Stimulated activated CD4-positive, alpha-beta T cell treated with anti-CD3 and anti-CD28 coated beads, Interleukin-12 subunit alpha, Interleukin-12 subunit beta, amount 100 ng/mL, for 48 hours (primary cell): ENCODE measurements at places on chromosomes 2 and 18.

DNA sequence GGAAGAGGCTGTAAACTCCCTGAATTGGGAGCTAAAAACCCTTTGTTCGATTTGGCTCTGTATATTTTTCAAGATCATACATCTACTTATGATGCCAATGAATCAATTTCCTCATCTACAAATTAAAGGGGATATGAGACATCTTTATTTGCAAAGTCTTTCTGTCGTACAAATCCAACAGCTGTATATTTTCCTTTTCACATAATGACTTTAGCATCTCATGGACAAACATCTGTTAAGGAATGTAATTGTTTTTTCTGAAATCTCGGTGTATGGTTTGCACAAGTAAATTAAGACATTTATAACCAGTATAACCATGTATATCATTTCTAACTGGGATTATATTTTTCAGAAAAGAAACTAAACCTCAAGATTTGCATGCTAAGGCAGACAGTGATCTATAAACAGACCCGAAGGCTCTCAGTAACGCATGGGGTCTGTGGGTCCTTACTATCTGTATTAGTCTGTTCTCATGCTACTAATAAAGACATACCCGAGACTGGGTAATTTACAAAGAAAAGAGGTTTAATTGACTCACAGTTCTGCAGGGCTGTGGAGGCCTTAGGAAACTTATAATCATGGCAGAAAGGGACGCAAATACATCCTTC lies 130.8 kb downstream of the SLC8A1 start:
- no peak for DNase-seq

DNA sequence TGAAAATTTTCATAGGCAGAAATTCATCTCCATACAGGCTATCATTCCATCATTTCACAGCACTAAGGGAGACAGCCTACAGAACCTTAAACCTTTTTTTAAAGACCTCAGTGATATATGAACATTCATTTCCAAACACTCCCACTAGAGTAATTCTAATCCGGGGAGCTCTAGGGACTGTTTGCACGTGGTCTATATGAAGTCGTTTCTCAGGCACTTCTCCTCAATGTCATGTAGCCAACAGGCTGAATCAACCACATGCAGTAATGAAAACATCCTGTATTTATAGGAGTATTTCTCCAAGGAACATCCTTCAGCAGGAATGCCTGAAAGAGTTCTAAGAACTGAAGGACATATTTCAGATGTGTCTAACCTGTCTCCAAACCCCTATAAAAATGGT lies 97.3 kb upstream of the CREB1 start:
- no peak for DNase-seq

DNA sequence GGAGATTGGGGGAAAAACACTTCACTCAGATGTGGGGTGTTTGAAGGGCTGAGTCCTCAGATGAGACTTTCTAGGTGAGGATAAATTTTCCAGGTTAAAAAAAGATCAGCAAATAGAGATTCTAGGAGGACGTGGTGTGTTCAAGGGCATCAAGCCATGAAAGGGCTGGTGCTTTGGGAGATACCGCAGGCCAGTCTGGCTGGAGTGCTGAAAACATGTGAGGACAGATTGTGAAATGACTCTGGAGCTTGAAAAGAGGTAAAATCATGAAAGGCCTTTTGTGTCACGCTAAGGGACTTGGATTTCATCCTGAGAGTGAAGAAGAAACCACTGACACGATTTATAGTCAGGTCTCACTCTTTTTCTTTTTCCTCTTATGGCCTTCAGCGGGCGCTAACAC lies 320.5 kb downstream of the DPP10 start:
- DNase-seq, result no peak

DNA sequence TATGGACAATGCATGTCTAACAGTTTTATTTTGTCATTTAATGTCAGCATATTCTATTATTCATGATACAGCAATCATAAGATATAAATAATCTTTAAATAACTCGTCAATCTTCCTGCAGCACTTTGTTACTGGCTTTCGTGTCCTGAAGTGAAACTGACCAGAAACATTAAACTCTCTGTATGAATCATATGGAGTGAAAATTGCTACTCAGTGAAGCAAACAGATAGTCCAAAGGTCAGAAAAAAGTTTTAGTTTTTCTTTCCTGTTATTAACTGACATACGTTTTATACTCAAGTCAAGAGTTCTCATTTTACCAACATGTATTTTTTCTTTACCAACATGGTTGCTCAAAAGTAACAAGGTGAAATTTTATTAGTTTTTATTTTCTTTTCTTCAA lies 106.8 kb upstream of the GALNT5 start:
- no peak for DNase-seq

GRCh38 chr2:233006648-233007047 lies 6.4 kb downstream of the NGEF start:
- no peak for DNase-seq

- no peak for DNase-seq
These were observed 57.6 kb downstream of the PXDN start for GRCh38 chr2:1686784-1687105.

GRCh38 chr2:10915731-10916276 lies 4.1 kb downstream of the KCNF1 start:
- DNase-seq, result no peak

- DNase-seq, result no peak
These were observed 5.5 kb downstream of the C2orf81 start for GRCh38 chr2:74415762-74416395.

DNA sequence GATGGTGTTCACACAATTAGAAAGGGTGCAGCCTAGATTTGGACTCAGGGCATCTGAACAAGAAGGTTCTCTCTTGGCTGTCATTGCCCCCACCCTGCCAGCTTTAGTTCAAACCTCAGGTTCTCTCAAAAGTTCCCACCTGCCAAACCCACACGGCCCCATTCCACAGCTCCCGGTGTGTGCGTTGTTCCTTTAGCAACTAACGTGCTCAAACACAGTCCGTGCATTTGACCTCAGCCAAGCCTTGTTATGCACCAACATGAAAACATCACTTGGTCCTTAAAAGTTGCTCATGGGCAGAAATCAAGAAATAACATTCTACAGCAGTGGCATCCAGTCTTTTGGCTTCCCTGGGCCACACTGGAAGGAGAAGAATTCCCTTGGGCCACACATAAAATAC lies 32.0 kb downstream of the LOXHD1 start:
- no peak for DNase-seq

- no peak for DNase-seq
These were observed 88.8 kb downstream of the KYNU start for GRCh38 chr2:142966284-142966683.

DNA sequence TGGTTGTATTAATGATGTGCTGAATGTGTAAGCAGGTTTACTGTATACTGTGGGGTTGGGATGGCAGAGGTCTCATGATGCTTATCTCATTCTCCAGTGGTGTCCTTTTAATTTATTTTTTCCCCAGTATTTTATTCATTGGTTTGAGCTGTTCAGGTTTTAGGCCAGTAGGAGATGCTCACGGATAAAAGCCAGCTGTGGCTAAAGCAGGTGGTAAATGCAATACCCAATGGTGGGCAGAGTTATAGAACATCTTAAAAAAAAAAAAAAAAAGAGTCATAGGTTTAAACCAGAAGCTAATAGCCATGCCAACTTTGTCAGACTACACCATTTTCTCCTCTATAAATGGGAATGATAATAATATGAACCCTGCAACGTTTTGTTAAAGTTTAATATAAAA lies 57.8 kb upstream of the NEUROD1 start:
- no peak for DNase-seq

DNA sequence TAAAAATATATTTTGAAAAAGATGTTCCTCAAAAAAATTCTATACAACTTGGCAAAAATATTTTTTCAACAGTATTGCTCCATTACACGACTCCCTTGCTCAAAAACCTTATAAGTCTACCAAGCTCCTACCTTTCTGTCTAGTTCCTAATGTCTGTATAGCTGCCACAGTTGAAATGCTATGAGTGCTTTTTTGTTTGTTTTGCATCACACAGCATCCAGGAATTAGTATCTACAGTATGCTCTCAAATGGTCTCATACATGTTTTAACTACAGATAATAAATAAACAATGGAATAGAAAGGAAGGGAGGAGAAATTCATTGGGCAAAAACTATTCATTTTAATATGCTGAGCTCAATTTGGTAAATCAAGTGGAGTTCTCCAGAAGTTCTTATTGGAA lies 17.3 kb downstream of the ACADL start:
- DNase-seq, result no peak

- no peak for DNase-seq
These were observed 14.4 kb downstream of the RAB12 start for GRCh38 chr18:8623549-8624106.

- DNase-seq, result no peak
These were observed 127.1 kb downstream of the DOCK10 start for GRCh38 chr2:224915136-224915535.

GRCh38 chr18:35371412-35372195 lies 5.5 kb downstream of the ZNF396 start:
- no peak for DNase-seq

DNA sequence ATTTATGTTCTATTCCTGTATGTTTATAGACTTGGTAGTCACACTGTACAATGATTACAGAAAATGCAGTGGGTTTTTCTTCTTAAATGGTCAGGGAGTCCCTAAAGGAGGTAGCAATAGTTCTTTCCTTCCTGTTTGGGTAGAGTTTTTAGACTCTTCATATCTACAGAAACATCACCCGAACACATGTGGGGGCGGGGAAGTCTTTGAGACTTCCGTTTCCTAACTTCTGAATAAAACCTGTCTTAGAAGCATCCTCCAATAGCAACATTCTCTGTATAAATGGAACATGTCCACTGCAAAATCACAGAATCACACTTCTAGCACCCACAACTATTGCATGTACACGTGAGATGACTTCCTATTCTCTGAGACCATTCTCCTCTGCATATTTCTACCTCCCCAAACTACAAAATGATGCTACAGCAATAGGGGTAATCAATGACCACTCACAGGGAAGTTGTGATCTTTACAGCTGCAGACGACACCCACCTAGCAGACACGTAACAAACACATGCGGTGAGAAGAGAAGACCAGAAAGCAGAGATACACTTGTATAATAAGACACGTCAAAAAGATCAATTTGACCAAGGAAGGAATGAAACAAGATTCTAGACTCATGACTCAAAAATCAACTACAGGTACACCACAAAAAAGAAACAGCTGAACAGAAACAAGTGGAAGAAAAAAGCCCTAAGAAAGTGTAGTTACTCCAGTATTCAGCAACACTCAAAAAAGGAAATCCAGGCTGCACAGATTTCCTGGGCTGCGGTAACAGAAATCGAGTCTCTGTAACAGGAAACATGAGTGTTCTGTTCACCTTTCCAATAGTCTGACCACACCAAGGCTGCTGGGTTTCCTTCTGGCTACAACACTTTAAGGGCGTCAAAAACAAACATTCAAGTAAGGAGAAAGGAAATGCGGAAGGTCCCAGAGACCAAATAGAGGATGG lies 120.4 kb downstream of the ZNF516 start:
- DNase-seq, result peak; percentile 30

DNA sequence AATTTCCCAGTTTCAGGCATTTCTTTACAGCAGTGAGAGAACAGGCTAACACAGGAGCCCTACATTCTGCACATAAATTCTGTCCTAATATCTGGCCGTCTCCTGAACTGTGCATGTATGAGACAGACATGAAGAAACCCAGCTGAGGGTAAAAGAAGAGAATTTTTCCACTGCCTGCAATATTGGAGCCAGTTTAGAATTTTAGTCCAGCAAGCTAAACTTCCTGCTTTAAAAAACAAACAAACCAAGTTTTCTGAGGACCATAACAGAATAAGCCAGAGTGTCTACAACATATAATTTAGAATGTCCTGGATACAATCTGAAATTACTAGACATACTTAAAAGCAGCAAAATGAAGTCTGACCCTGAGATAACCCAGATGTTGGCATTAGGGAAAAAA lies 215.1 kb upstream of the KLHL29 start:
- no peak for DNase-seq

DNA sequence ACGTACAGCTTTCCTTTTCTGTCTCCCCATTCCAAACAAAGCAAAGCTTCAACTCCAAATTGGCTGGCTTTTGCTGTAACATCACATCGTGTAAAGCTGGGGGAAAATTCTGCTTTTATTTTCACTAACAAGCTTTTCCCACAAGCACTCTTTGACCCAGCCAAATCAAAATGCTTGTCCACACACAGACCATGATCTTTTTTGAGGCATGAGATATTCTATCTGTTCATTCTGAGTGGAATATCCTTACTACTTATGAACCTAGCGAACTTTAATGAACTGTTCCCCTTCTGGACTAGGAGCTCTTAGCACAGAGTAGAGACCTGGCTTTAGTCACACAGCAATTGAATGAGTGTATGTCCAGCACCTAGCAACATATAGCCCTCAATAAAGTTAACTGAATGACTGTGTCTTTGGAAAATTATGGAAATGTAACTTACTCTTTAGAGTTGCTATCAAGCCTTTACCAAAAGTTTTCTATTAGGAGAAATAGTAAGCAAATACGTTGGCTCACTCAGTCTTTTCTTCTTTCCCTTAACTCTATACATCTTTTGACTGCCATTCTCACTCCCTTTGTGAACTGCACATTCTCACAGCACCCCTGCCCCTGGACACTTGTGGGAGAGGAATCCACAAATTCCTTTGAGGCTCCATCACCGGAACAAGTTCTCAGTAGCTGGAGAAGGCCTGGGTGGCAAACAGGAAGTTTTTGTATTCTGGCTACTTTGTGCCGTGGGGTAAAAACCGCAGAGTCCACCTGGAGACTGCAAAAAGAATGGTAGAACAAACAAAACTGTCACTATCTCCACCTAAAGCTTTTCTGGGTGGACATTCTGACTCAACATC lies 1.3 kb upstream of the UBE2E3 start:
- DNase-seq, result no peak

DNA sequence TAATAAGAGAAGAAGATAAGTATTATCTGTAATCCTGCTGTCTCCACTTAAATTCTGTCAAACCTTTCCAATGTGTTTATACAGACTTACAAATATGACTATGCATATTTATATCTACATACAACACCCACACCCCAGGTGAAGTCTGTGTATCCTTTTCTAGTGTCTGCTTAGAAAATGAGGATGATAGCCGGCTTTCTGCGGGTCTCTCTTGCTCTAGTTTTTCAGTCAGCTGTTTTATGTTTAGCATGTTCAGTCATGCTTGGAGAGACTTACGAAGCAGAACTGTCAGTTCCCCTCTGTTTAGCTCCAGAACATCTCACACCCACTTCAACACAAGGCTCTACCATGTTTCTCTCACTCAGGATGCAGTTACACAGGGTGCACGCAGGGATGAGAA lies 137.3 kb upstream of the NFATC1 start:
- no peak for DNase-seq

- DNase-seq, result no peak
These were observed 228.3 kb downstream of the TWIST2 start for GRCh38 chr2:239075918-239076758.

GRCh38 chr2:241410739-241411176 lies 54.7 kb downstream of the FARP2 start:
- no peak for DNase-seq
